ENCODE measurements at places on chromosomes 2 and 18.

DNA sequence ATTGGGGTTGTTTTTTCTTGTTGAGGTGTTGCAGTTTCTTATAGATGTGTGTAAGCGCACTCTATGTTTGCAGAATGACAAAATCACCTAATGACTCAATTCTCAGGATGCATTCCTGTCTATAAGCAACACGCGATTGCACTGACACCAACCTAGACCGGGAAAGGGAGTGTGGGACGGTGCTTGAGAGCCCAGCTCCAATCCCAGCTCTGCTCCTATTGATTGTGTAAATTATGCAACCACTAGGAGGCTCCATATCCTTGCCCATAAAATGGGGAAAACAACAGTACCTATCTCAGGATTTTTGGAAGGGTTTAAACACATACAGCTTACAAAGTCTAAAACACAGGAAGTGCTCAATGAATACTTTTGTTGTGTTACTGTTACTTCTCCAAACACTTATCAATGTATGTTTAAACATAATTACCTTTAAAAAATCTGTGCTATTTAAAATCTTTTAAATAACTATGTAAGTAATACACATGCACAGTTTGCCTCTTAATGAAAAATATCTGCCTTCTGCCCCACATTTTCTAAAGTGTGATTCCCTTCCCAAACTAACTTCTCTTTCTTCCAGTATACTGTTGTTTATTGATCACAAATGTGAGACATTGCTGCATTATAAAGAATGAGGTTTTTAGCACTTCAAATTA, 132.5 kb downstream of the SPHKAP start:
- no peak overlapping the region for H3K27ac ChIP-seq
- H3K4me3 ChIP-seq, result no peak overlapping the region
- peak; percentile 35 for DNase-seq
- H3K4me1 ChIP-seq, result peaks cover 10% of the 10 kb centered on the region
- H3K36me3 ChIP-seq, result no peaks in the 10 kb centered on the region

DNA sequence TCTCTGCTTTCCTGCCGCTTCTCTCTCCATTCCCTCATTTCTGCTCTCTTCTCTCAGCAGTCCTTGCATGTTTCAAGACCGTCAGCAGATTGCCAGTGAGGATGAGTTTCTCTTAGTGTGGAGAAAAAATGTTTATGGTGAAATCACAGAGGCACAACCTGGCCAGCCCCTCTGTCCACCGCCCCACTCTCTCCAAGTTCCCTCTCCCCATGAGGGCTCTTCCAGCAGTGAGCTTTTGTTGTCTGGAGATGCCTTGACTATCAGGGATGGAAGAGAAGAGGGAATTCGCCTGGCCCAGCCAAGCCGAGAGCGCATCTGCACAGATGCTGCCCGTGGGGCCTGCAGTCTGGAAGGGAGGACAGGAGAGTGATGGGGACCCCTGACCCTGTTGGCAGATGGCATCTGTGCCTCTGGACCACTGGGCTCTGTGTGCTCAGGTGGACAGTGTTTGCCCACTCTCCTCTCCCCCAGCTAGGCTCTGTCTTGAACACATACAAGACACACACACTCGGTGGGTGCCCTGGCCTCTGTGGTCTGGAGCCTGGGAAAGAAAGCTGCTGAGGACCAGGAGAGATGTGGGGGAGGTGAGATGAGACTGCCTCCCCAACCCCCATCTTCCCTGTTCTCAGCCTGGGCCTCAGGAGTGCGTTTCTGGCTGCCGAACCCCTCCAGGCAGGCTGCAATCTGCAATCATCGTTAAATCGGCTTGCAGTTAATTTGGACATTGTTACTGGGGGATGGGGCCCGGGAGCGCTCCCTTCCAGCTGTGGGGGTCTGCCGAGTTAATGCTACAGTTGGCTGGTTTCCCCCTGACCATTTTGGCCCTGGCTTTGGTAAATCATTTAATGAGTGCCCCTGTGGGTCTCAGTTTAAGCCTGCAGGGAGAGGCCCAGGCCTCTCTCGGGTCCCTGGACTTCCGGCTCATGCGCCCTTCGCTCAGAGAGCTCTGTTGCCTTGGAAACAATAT, 4.5 kb downstream of the ITM2C start:
- peak overlapping the region; percentile 98 for H3K27ac ChIP-seq
- H3K27me3 ChIP-seq, result no peaks in the 10 kb centered on the region
- H3K4me1 ChIP-seq, result peaks cover 66% of the 10 kb centered on the region
- no peak for DNase-seq
- H3K4me3 ChIP-seq, result peak overlapping the region; percentile 63

DNA sequence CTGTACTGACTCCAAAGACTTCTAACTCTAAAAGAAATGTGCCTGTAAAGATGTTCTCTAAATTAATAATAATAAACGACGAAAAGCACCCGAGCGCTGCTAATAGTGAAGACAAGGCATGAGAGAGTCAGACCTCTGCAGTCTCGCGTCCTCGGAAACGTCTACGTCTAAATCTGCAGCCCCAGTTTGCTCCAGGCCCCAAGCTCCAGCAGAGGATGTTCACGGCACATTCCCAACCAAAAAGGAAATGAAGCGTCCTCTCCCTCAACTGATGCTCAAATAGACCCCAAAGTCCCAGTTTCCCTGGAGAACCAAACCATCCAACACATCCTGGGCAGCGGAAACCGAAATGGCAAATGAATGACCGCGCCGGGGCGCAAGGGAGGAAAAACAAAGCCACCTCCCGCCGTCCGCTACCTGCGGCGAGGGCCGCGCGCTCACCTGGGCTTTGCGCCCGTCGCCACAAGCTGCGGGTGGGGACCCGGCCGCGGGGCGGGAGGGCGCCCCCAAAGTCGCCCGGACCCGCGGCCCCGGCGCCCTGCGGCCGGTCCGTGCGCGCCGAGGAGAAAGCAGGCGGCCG, 47.1 kb upstream of the CCDC150 start:
- H3K36me3 ChIP-seq, result no peaks in the 10 kb centered on the region
- H3K4me3 ChIP-seq, result peak overlapping the region; percentile 87
- 0 out of 2 replicates have a peak overlapping the region, but pooled peaks have one; percentile 38 for H3K27ac ChIP-seq
- DNase-seq, result peak; percentile 64
- peaks cover 55% of the 10 kb centered on the region for H3K27me3 ChIP-seq
- peaks cover 16% of the 10 kb centered on the region for H3K4me1 ChIP-seq

- no peak for DNase-seq
- no peak overlapping the region for H3K4me3 ChIP-seq
- H3K27me3 ChIP-seq, result no peaks in the 10 kb centered on the region
- no peak overlapping the region for H3K27ac ChIP-seq
Observed at GRCh38 chr2:234823196-234823876, 128.5 kb upstream of the SH3BP4 start.

DNA sequence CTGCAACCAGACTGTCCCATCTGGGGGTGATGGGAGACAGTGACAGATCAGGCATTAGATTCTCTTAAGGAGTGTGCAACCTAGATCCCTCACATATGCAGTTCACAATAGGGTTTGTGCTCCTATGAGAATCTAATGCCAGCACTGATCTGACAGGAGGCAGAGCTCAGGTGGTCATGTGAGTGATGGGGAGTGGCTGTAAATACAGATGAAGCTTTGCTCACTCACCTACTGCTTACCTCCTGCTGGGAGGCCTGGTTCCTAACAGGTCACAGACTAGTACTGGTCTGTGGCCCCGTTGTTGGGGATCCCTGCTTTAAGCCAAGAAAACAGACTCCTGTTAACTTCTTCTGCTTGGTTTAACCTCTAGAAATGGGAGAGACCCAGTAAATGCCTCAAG, 3.2 kb downstream of the CYP27A1 start:
- H3K27me3 ChIP-seq, result peaks cover 48% of the 10 kb centered on the region
- no peak for DNase-seq
- H3K4me3 ChIP-seq, result no peak overlapping the region
- H3K4me1 ChIP-seq, result peaks cover 17% of the 10 kb centered on the region
- H3K36me3 ChIP-seq, result no peaks in the 10 kb centered on the region
- no peak overlapping the region for H3K27ac ChIP-seq

GRCh38 chr2:163347982-163348856, 387.6 kb downstream of the FIGN start:
- no peaks in the 10 kb centered on the region for H3K36me3 ChIP-seq
- H3K27ac ChIP-seq, result peak overlapping the region; percentile 83
- H3K27me3 ChIP-seq, result peaks cover 8% of the 10 kb centered on the region

- 0 out of 2 replicates have a peak, but pooled peaks cover 2% of the 10 kb centered on the region for H3K4me1 ChIP-seq
- no peak overlapping the region for H3K27ac ChIP-seq
- no peak for DNase-seq
- H3K27me3 ChIP-seq, result peaks cover 2% of the 10 kb centered on the region
- peaks cover 21% of the 10 kb centered on the region for H3K36me3 ChIP-seq
- H3K4me3 ChIP-seq, result no peak overlapping the region
Observed at GRCh38 chr2:42013409-42013808, 34.4 kb upstream of the PKDCC start.

- no peak for DNase-seq
- no peak overlapping the region for H3K4me3 ChIP-seq
- no peak overlapping the region for H3K27ac ChIP-seq
- peaks cover 13% of the 10 kb centered on the region for H3K4me1 ChIP-seq
Observed at GRCh38 chr18:50276452-50276851, 4.9 kb downstream of the MBD1 start.

- DNase-seq, result no peak
- H3K4me1 ChIP-seq, result no peaks in the 10 kb centered on the region
- no peak overlapping the region for H3K27ac ChIP-seq
- no peak overlapping the region for H3K4me3 ChIP-seq
Observed at GRCh38 chr2:202215179-202215578, 23.2 kb downstream of the SUMO1 start.

GRCh38 chr18:63098018-63098981, 221.3 kb downstream of the BCL2 start:
- H3K27ac ChIP-seq, result no peak overlapping the region
- DNase-seq, result no peak

GRCh38 chr2:31739161-31739560, 158.4 kb upstream of the SRD5A2 start:
- no peaks in the 10 kb centered on the region for H3K36me3 ChIP-seq
- no peak for DNase-seq
- no peak overlapping the region for H3K4me3 ChIP-seq

- no peak overlapping the region for H3K4me3 ChIP-seq
- no peaks in the 10 kb centered on the region for H3K36me3 ChIP-seq
- peaks cover 5% of the 10 kb centered on the region for H3K4me1 ChIP-seq
- H3K27me3 ChIP-seq, result no peaks in the 10 kb centered on the region
- no peak for DNase-seq
- H3K27ac ChIP-seq, result no peak overlapping the region
Observed at GRCh38 chr2:12032975-12033374, 286.5 kb downstream of the LPIN1 start.

DNA sequence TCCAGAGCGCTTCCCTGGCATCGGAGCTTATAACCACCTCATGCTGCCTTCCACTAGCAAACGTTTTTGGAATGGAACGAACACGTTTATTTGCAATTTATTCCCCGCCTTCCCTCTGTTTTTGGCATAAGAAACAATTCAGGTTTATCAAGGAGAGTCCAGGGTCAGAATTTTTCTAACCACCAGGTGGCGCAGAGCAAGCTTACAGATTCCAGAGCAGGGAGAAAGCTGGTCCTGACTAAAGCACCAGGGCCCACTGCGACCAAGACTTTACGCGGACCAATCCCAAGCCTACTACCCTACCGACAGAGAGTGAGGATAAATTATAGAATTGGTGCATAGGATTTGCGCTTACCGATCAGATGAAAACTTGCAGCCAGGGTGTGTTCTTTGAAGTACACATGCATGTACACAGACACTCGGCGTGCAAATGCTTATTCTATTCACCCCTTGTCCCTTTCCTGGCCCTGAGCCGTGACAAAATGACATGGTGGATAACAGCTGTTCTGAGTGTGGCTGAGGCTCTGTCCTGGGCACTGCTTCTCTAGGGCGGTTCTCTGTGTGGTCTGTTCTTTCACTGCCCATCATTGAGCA, 34.7 kb downstream of the NAPG start:
- H3K4me3 ChIP-seq, result peak overlapping the region; percentile 41
- H3K27me3 ChIP-seq, result no peaks in the 10 kb centered on the region
- no peak overlapping the region for H3K27ac ChIP-seq
- peaks cover 7% of the 10 kb centered on the region for H3K4me1 ChIP-seq
- peaks cover 28% of the 10 kb centered on the region for H3K36me3 ChIP-seq

GRCh38 chr2:218727502-218728165, 17.0 kb downstream of the TTLL4 start:
- H3K4me1 ChIP-seq, result peaks cover 22% of the 10 kb centered on the region
- H3K27ac ChIP-seq, result no peak overlapping the region
- no peaks in the 10 kb centered on the region for H3K27me3 ChIP-seq

DNA sequence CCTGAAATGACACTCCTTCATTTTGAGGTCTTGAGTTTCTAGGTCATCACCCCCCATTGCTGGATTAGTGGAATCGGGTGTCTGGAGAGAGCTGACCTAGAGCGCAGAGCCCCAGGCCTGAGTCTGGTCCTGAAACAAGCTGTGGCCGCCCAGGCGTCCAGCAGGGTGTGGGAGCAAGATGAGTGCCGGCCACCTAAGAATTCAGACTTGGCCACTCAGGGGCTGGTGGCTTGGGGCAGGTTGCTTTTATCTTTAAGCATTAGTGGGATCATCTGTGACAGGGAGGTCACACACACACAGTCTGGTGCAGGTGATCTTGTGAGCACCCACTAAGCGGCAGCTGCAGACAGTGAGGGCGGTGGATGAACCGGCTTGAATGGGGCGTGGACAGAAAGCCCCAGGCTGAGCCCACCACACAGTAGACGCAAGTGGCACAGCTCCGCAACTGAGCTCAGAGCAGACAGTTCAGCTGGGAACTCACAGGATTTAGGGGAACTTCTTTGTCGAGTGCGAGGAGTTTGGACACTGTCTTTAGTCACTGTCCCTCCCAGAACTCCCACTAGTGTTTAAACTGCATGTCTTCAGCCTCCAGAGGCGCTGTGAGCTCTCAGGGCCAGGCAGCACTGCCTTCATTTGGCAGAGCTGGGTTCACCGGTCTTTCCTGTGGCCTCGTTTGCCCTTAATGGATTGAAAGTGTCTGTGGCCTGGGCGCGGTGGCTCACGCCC, 21.5 kb downstream of the ITGB1BP1 start:
- H3K4me3 ChIP-seq, result no peak overlapping the region
- no peak for DNase-seq
- H3K27ac ChIP-seq, result no peak overlapping the region
- peaks cover 11% of the 10 kb centered on the region for H3K4me1 ChIP-seq
- peaks cover 7% of the 10 kb centered on the region for H3K36me3 ChIP-seq

GRCh38 chr2:60735496-60736250, 20.4 kb upstream of the PAPOLG start:
- H3K27me3 ChIP-seq, result peaks cover 70% of the 10 kb centered on the region
- peaks cover 10% of the 10 kb centered on the region for H3K4me1 ChIP-seq
- H3K36me3 ChIP-seq, result 0 out of 2 replicates have a peak, but pooled peaks cover 5% of the 10 kb centered on the region

GRCh38 chr2:158599609-158600008, 142.9 kb downstream of the PKP4 start:
- H3K27ac ChIP-seq, result no peak overlapping the region
- peaks cover 11% of the 10 kb centered on the region for H3K4me1 ChIP-seq
- no peak overlapping the region for H3K4me3 ChIP-seq
- no peaks in the 10 kb centered on the region for H3K27me3 ChIP-seq
- no peaks in the 10 kb centered on the region for H3K36me3 ChIP-seq

Measured in WTC11 (cell line).